ENCODE measurements at places on chromosomes 2 and 18.

DNA sequence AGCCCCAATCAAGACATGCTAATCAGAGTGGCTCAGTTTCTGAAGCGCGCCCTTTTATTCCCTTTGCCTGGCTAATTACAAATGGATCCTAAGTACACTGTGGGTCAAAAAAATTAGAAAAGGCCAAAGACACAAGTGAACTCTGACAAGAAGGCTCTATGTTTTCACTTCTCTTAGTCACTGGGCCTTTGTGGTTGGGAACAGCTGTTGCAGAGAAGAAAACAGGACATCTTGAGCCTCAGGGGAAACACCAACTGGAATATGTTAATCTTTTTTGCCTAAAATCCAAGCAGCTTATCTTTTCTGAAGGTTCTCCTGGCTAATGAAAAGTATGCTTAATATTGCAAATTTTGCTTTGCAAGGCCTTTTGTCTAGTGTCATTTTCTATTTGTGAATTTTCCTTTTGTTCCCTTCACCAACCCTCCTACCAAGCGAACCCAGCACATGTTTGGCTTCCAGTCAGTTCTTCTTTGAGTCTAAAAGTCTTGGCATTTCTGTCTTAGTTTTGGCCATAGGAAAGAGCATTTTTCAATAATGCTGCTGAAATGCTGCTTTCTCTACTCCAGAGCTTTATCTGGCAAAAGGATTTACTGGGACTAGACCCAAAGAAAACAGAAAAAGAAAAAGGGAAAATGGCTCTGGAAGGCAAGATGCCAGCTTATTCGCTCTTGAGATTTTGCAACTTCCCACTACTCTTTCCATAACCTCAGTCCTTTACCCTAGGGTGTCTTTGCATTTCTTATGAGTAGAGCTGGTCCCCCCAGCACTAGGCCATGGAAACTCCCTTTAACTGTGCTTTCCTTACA is 440.2 kb upstream of the ST6GAL2 start:
- no peak for DNase-seq

GRCh38 chr18:49514577-49514976 is 27.5 kb upstream of the C18orf32 start:
- no peak for DNase-seq

DNA sequence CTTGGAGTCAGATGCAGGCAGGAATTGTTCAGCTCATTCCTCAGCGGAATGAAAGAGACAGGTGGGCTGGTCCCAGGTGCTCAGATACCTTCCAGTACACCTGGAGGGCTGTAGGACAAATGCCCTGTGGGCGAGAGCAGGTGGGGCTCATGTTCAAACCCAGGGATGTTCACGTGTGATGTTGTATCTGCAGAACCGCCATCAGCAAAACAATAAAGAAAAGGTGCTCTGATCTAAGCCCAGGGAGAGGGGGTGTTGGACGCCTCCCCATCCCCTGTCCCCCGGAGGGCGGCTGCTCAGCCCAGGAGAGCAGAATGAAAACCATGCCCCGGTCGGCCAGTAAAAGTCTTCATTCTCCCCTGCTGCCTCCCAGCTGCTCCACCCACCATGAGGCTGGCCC is 197.4 kb downstream of the HAUS1 start:
- DNase-seq = no peak

GRCh38 chr2:190603374-190603773 is 45.5 kb upstream of the NAB1 start:
- no peak for DNase-seq

GRCh38 chr2:73290049-73290839 is 3.1 kb downstream of the EGR4 start:
- DNase-seq = no peak

DNA sequence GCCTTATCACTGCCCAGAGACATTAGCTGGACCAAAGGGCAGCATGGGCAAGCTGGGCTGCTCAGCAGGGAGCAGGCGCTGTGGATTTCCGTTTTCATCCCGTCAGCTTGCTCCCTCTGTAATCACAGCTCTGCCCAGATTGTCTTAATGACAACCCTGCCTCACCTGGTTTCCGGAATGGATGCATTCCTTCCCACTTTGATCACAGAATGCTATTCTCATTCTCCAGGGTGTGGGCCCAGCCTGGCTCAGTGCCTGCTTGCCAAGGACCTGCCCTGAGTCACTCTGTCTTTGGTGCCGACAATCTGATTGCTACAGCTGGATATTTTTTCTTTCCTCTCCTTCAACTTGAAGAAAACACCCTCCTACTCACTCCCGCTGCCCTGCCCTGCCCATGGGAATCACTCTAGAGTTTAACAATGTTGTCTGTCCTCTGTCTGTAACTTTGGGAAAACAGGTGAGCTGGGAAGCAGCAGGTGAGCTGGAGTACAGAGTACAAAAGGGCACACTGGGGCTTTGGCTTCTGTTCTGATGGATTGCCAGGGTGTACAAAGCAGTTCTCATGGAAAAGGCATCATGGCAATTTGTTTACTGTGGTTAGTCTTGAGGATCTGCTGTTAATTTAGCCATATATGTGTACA is 27.2 kb upstream of the FAM136A start:
- DNase-seq = no peak

DNA sequence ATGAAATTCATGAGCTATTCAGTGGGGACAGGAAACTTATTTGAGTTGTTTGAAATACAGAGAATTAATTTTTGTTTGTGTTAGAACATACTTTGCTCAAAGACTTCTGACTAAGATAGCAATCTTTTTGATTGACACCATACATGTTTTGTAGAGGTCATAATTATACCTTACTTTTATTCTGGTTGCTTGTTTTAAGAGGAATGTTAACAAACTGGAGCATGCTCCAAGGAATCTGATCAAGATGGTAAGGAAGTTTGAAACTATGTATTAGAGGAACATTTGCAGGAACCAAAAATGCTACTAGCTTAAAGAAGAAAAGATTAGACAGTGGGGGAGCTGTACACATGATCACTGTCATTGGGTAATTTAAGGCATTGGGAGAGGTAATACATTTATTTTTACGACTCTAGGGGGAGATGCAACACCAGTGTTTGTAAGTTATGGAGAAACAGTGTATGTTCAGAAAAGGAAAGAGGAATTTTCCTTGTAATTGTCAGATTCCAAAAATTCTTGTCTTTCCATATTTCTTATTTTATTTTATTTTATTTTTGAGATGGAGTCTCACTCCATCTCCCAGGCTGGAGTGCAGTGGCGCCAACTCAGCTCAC is 8.0 kb downstream of the AGFG1 start:
- DNase-seq = no peak

GRCh38 chr2:209640358-209640757 is 131.3 kb upstream of the UNC80 start:
- DNase-seq = no peak

- DNase-seq = no peak
Observed at GRCh38 chr2:134479696-134480330, 225.9 kb downstream of the MGAT5 start.

DNA sequence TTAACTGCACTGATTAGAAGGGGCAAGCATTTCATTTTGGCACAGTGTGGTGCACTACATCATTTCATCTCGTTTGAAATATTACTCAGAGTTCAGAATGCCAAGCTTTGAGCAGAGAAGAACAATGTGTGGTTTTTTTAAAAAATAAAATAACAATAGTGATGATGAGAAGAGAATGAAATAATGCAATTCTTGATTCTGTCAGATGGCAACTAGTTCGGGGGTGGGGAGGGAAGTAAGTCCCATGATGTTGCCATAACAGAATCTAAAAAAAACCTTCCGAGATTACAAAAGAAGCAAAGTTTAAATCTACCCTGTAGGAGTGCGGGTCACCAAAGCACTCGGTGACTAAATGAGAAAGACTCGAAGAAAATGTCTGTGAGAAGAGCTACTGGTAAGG is 490.4 kb downstream of the NR4A2 start:
- no peak for DNase-seq

GRCh38 chr2:33014268-33014667 is 67.5 kb downstream of the LTBP1 start:
- no peak for DNase-seq

GRCh38 chr2:205535001-205535400 is 147.3 kb upstream of the NRP2 start:
- no peak for DNase-seq

DNA sequence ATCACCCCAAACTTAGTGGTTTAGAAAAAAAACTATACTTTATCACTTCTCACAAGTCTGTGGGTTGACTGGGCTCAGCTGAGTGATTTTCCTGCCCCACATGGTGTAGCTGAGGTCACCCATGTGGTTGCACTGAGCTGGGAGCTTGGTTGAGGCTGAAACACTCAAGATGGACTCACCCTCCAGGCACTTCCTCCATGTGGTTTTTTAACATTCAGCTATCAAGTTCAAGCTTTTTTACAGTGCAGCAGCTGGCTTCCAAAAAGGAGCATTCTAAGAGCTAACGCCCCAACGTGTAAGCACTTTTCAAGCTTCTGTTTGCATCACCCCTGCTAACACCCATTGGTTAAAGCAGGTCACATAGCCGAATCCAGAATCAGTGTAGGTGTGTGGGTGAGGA is 105.9 kb upstream of the CREB1 start:
- no peak for DNase-seq

- DNase-seq = no peak
Observed at GRCh38 chr2:240394549-240394948, 40.9 kb upstream of the GPC1 start.

DNA sequence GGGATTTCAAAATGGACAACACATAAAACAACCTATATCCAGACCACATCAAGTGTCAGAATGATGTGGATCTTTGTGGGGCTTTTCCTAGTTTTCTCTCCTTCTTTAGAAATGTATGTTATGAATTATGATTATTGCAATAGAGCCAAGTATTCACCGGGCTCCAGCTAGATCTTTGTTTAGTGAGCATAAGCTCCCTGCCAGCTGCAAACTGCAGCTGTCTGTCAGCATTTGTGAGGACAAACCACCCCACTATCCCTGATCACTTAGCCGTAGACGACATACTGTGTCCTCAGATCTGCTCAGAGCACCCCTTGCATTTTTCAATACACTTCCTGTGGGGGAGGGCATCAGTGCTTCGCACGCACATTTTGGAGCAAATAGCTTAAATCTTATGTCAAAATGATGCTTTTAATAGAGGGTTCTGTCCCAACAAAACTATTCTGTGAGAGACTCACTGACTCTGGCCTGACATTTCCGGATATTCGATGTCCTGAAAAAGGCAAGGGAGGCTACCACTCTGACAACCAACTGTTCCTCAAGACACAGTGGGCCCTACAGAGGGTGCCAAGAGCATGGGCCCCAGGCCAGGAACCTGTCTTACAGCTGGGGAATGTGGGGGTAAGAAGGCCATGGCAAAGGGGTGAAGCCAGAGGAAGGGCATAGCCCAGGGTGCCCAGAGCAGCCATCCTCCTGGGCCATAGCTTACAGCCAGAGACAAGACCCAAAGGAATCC is 346.0 kb downstream of the ARHGAP15 start:
- DNase-seq = no peak

GRCh38 chr2:175203621-175204496 is 22.3 kb upstream of the ATP5MC3 start:
- DNase-seq = peak; percentile 39

DNA sequence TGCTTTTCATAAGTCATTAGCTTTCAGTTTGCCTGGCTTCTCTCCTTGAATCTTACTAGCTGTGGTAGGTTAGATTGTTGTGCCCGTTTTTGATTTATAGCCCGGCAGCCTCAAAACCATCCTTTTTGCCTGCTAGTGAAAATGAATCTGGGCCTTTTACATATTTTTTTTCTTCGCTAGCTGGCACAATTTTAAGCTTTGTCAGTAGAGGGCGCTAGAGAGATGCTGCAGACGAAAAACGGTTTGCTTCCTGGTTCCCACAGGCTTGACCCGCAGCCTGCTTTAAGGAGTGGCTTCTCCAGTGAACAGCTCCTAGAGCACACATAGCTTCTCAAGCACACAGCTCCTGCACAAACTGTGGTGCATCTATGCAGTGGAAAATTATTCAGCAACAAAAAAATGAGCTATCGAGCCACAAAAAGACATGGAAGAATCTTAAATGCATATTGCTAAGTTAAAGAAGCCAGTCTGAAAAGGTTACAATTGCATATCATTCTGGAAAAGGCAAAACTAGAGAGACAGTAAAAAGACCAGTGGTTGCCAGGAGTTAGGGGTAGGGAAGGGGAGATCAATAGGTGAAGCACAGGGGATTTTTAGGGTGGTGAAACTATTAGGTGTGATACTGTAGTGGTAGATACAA is 47.9 kb downstream of the E2F6 start:
- no peak for DNase-seq

DNA sequence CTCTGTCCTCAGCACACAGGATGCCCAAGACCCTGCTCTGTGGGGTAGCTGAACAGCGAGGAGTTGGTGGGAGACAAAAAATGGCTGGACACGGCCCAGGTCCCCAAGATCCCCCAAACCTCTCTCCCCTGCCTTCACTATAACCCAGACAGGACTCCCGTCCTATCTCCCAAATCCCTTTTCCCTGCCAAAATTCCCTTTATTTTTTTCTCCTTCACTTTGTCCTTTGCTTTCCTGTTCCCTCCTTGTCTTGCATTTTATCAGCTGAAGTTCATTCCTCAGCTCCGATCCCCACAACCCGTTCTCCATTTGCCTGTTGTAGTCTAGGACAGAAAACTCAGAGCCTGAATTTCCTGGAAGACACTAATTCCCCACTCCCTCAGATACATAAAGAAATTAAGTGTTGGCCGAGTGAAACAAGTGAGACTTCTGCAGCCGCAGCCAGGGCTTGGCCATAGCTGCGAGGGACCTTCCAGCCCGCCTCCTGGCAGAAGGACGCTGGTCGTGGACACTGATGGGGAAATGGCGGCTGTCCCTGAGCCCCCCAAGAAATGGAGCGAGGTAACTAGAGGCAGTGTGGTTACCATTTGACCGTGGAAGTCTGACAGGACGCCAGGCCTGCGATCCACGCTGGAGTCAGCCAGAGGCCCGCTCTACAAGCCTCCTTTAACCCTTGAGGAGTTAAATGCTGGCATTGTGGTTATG is 173.6 kb downstream of the BCL2 start:
- DNase-seq = no peak

GRCh38 chr2:74991977-74992376 is 33.5 kb downstream of the POLE4 start:
- DNase-seq = peak; percentile 0

- DNase-seq = no peak
Observed at GRCh38 chr2:154720651-154721050, 22.2 kb downstream of the KCNJ3 start.

- DNase-seq = no peak
Observed at GRCh38 chr18:40222776-40223175, 1732.3 kb upstream of the PIK3C3 start.

- no peak for DNase-seq
Observed at GRCh38 chr18:63292831-63293683, 26.5 kb downstream of the BCL2 start.

DNA sequence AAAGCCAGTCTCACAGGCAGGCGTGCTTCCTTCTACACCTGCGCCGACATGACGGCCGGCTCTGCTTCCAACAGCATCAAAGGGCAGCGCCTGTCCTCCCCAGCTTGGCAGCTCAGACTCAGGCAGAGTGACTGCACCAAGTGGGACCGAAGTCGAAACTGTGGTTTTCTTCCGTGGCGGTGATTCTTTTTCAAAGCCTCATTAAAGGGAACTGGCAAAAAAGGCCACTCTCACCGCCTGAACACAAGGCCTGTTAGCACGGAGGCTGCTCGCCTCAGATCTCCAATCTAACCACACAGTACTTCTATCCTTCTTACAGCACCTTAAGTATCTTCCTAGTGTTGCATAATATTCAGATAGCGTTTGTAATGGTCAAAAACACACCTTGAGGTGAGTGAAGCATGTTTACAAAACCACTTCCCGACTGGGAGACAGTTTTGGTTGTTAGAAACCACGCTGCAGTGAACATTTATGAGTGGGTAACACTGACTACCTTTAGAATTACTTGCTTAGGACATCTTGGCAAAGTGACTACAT is 236.4 kb downstream of the HDAC4 start:
- DNase-seq = no peak

Data from left renal pelvis (tissue), 4 donors.